ENCODE measurements at places on chromosomes 6 and 20. TPM values are rescaled to one million over a fixed set of nuclear protein-coding genes. Genes with fewer than 3 reads are reported as not detected.

The EPB41L2 gene
- 31.2 TPM for polyA plus RNA-seq

The GLP1R gene
- polyA plus RNA-seq: not detected

The CCDC170 gene
- polyA plus RNA-seq: 0.12 TPM

The PCK1 gene
- not detected for polyA plus RNA-seq

The OR2B6 gene
- polyA plus RNA-seq: not detected

The LY6G5C gene
- 3.1 TPM for polyA plus RNA-seq

The CYP21A2 gene
- 0.11 TPM for polyA plus RNA-seq

The ZSCAN23 gene
- polyA plus RNA-seq: 2.3 TPM

The BCAS4 gene
- 31.6 TPM for polyA plus RNA-seq

The MAPK13 gene
- polyA plus RNA-seq: 3.8 TPM

The BPIFB2 gene
- not detected for polyA plus RNA-seq

The CD24 gene
- 0.05 TPM for polyA plus RNA-seq

The CASS4 gene
- polyA plus RNA-seq: 0.50 TPM

The PHACTR1 gene
- polyA plus RNA-seq: 0.42 TPM

The TTBK1 gene
- polyA plus RNA-seq: not detected

The TAP2 gene
- polyA plus RNA-seq: 25.4 TPM

The ADGRF4 gene
- polyA plus RNA-seq: not detected

The SERPINB6 gene
- polyA plus RNA-seq: 89.6 TPM

The DSP gene
- polyA plus RNA-seq: 11.0 TPM

The MEP1A gene
- polyA plus RNA-seq: not detected

The OR2H1 gene
- polyA plus RNA-seq: not detected

The TNNC2 gene
- polyA plus RNA-seq: 0.81 TPM

The HLA-DRB5 gene
- not detected for polyA plus RNA-seq

The BCLAF1 gene
- 79.2 TPM for polyA plus RNA-seq

The SSTR4 gene
- polyA plus RNA-seq: not detected

The FKBP1C gene
- 2.0 TPM for polyA plus RNA-seq

The DNAH8 gene
- polyA plus RNA-seq: not detected

The JAG1 gene
- 10.6 TPM for polyA plus RNA-seq

The ZNF831 gene
- polyA plus RNA-seq: not detected
